ENCODE measurements at places on chromosomes 5 and 9.

DNA sequence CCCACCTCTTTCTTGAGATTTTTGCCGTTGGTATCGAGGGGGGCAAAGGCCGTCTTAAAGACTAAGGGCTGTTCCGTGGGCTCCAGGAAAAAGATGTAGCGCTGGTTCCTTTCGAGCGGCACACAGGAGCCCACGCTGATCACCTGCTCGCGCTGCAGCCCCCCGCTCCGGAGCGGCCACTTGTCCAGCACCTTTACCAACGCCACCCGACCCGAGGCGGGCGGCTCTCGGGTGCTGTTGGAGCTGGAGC is 781 bp downstream of the NRG2 start:
- DNase-seq = no peak

DNA sequence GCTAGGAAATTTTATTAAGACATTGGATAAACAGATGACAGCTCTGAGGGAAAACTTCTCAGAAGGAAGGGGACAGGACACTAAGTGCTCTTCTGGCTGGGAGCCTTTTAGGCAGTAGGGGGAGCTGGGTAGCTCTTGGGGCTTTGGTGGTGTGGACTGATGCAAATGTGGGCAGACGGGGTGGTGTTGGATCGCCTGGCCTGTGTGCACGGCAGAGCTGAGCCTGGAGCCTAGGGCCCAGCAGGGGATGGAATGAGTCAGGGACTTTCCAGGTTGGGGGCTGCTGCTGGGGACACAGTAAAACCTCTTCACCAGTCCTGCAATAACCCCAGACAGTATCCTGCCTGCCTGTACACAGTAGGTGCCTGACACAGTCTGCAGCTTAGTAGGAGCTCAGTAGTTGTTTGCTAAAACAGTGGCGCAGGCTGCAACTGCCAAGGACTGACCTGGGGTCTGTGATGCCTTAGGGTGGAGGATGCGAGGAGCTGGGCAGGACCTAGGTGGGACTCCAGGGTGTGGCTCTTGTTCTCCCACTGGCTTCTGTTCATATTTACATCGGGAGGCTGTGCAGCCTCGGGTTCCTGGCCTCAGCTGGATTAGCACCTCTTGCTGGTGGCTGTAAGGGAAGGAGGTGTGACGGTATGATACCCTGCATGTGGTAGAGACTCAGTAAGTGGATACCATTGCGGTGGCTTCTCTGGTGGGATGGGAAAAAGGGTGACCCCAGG is 83.8 kb downstream of the DAB2IP start:
- no peak for DNase-seq

GRCh38 chr9:68941780-68942459 is 72.0 kb downstream of the PRKACG start:
- no peak for DNase-seq

- DNase-seq = no peak
Observed at GRCh38 chr5:139524940-139525585, 36.1 kb upstream of the UBE2D2 start.

DNA sequence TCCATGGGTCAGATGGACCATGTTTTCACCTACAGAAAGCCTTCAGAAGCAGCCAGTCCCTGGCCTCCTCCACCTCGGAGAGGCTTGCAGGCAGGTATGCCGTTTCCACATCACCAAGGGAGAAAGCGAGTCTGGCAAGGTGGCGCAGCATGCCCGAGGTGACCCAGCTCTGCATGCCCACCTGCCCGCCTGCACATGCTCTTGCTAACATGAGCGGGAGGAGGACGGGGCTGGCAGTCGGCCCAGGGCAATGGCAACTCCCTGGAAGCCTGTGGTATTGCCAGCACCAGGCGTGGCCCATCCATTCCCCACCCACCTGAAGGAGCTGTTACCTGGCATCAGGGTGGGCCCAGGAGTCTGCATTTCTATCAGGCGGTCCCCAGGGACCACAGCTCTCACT is 3.3 kb upstream of the NINJ1 start:
- no peak for DNase-seq

- no peak for DNase-seq
Observed at GRCh38 chr5:105688227-105688792, 1982.4 kb downstream of the EFNA5 start.

GRCh38 chr9:132833550-132834121 is 44.4 kb downstream of the AK8 start:
- no peak for DNase-seq

- DNase-seq = no peak
Observed at GRCh38 chr5:33933723-33934169, 2.4 kb upstream of the RXFP3 start.

- DNase-seq = no peak
Observed at GRCh38 chr5:55338092-55338613, 30.4 kb downstream of the MTREX start.

- DNase-seq = no peak
Observed at GRCh38 chr5:115815006-115815692, 1.3 kb downstream of the CDO1 start.

DNA sequence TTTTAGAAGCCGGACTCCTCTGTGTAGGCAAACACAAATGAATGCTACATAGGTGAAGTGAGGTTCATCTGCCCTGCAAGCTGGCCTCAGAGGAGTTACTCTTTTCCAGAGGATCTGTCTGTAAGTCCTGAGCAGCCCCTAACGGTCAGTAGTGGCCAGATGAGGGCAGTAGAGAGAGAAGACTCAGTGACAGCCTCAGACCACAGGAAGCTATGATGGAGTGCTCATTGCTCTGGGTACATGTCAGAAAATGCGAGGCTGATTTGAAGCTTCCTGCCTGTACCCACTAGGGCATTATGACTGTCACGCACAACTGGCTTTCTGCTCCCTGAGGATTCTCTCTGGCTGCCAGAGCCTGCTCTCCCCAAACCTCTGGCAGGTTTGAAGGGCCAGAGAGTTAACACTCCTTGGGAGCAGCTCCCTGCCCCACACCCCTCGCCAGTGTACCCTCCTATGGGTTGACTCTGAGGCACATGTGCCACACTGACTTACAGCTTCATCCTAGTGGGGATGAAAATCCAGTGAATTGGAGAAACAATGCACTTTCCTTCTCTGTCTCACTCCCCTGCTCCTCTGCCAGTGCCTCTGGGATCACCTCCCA is 141.5 kb downstream of the GABRG2 start:
- no peak for DNase-seq

DNA sequence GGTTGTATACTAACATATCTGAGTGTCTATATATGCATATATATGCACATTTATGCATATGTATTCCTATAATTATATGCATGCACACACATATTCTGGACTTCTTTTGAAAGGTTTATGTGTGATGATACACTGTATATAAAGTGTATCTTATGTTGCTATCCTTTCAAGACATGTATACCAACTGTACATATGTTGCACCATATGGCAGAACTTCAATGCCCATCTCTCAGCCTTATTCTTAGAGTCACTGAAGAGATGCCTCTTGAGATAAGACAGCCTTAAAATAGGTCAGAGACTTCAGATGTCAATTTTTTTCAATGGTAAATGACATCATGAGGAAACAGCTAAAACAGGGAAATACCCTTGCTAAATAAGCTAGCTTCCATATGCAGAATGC is 461.4 kb downstream of the SPATA31D1 start:
- DNase-seq = no peak

DNA sequence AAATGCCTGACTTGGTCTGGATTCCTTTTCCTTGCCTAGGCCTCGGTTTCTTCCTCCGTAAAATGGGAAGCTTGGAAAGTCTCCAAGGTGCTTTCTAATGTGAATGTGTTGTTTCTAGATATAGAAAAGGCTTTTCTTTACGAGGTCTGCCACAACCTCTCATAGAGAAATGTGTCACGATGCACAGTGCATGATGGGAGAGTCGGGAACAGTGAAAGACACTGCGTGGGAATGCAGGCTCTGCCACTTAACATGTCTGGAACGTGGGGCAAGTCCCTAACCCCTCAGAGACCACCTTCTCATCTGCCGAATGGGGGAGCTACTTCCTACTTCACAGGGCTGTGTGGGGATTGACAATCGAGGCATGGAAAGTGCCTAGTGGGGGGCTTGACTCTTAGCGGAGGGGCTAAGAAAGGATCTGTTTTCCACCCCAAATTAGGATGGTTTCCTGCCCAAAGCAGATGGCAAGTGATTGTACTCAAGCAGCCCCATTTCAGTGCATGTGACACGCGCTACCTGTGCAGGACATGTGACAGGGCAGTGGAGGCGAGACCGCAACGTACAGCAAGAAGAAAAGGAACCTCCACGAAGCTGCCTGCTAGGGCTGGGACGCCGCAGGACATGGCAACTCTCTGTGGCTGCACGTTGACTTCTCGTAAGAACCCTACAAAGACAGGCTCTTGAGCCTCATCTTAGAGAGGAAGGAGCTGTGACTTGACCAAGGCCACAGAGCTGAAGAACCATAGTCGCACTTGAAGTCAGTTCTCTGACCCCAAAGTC is 115.2 kb downstream of the CRB2 start:
- no peak for DNase-seq

DNA sequence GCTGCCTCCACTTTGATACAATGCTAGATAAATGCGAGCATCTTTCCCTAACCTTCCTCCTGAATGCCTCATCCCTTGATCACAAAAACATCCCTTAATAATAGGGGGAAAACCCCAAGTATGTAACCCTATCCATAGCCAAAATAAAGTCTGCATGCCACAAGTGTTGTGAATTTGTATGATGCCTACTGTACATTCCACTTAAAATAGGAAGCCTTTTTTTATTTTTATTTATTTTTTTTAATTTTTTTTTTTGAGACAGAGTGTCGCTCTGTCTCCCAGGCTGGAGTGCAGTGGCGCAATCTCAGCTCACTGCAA is 207.0 kb downstream of the AOPEP start:
- no peak for DNase-seq

DNA sequence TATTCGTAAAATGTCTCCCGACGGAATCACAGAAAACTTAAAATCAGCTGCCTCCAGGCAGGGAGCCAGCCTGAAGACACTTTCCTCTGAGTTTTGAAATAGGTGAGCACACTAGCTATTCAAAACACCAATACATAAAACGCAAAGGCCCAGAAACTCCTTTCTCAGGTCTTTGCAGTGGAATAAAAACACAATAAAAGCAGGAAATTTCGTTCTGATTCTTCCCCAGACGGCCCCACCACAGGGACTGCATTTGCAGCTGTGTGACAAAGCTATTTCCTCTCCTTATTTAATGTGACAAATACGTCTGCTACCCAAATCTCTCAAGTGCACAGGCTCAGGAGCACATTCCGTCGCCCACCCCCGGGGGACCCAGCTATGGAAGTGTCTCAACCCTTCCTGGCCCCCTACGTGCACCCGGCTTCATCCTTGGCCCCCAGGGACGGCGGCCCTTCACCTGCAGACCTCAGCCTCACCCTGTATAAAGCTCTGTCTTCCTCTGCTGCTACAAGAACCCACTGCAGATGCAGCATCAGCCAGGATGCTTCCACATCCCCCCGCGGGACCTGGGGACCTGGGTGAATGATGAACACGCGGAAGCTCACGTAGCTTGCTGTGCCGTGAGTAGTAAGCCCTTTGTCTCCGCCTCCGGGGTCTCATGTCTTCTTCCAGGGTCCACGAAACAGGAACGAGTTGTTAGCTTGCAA is 24.9 kb downstream of the AHRR start:
- no peak for DNase-seq

- DNase-seq = no peak
Observed at GRCh38 chr9:9791611-9792010, 821.2 kb downstream of the PTPRD start.

DNA sequence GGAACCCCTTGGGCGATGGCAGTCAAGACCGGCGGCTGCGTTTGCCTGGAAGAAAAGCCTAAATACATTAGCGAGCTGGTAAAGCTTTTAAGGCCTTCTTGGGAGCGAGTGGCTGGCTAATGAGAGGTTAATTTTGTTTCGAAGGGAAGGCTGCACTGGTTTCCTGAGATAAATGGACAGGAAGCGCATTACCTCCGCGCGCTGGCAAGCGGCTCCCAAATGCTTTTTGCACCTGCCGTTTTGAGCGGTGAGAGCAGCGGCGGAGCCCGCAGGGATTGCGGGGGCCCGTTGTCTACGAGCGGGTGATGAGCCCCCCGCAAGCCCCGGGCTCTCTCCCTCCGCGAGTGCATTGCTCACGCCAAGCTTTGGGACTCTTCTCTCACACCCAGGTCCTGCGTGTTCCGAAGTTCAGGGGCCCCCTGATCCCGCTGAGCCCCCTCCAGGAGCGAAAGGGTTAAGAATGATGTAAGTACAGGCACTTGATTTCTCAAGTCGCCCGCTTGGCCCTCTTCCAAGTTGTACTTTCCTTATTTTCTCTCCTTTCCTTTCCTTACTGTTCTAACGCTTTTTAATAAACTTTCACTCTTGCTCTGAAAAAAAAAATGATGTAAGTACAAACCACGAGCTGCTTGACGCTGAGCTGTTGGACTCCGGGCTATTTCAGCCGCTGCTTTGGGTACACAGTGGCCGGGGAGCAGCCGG is 3.1 kb upstream of the RGMB start:
- DNase-seq = no peak

DNA sequence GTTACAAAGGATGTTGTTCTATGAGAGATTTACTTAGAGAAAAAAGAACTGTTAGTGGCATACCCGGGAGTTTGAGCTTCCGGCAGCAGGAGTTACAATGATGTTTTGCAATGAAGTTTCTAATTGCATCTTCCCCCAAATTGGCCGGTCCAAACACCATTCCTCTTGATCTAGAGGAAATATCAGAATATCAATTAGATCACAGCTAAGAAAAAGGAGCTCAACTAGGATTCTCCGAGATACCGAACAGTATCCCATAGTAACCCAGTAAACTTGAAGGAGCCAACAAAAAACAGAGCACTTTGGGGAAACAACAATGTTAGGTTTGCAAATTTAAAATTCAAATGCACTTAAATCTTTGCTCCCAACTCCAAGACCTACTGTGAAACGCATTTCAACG is 159.5 kb downstream of the TRPM6 start:
- no peak for DNase-seq

DNA sequence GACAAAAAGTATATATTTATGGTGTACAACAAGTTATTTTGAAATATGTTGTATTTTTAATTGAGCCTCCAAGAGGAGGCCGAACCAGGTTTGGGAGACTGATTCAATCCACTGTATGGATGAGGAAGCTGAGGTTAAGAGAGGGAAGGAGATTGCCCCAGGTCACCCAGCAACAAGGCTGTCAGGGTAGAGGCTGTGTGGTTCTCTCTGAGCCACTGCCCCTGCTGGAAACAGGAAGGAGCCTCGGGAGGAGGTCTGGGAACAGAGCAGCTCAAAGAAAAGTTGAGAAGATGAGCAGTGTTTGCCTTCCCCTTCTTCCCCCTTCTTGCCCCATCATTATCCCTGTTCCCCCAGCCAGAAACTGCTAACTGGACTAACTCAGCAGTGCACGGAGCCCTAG is 6.6 kb upstream of the FAT2 start:
- no peak for DNase-seq

- no peak for DNase-seq
Observed at GRCh38 chr9:68631811-68632210, 73.2 kb upstream of the PIP5K1B start.
